Stimulated activated CD8-positive, alpha-beta memory T cell treated with anti-CD3 and anti-CD28 coated beads, Interleukin-15, amount 100 ng/mL, for 24 hours (primary cell): ENCODE measurements at places on chromosomes 1 and 21.

GRCh38 chr1:229003233-229004031, 267.5 kb upstream of the RAB4A start:
- no peak for DNase-seq

DNA sequence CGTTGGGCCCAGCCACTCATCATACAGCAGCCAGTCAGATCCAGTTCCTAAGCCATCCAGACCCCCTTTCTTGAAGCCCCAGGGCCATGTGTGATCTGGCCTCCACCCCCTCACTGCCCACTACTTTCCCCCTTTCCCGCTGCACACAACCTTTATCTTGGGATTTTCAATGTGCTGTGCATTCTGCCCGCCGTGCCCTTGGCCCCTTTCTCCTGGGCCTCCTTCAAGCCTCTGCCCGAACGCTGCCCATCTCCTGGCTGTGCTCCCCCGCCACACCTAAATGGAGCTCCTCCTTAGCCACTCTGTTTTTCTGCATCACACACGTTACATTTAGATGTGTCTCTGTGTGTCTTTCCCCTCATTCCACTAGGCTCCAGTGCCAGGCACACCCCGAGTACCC, 66.7 kb upstream of the SELENON start:
- no peak for DNase-seq

GRCh38 chr1:39268112-39268581, 63.7 kb downstream of the MACF1 start:
- no peak for DNase-seq

DNA sequence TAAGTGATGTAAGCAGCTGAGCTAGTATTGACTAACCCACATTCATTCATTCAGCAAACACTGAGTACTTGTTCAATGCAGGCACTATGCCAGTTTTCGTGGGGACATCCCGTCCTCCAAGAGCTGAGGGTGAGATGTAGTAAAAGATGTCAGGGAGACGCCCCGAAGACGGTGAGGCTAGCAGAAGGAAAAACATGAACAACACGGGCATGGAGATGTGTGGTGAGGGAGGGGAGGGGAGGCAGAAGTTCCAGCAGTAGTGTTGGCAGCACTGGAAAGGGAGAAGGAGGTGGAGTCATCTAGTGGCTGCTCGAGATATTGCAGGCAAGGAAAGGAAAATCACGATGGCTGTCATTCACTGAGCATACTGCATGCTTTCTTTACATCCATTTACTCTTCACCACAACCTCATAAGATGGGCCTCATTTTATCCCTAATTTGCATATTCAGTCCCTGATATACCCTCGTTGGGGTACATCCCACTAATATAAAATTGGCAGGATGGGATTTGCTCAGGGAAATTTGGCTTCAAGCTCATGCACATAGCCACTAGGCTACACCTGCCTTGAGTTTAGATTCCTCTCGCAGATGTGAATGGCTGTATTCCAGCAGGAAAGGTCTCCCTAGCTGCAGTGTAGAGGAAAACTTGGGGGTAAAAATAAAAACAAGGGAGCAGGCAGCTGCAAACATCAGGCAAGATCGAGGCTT, 14.5 kb downstream of the PDZK1IP1 start:
- no peak for DNase-seq

DNA sequence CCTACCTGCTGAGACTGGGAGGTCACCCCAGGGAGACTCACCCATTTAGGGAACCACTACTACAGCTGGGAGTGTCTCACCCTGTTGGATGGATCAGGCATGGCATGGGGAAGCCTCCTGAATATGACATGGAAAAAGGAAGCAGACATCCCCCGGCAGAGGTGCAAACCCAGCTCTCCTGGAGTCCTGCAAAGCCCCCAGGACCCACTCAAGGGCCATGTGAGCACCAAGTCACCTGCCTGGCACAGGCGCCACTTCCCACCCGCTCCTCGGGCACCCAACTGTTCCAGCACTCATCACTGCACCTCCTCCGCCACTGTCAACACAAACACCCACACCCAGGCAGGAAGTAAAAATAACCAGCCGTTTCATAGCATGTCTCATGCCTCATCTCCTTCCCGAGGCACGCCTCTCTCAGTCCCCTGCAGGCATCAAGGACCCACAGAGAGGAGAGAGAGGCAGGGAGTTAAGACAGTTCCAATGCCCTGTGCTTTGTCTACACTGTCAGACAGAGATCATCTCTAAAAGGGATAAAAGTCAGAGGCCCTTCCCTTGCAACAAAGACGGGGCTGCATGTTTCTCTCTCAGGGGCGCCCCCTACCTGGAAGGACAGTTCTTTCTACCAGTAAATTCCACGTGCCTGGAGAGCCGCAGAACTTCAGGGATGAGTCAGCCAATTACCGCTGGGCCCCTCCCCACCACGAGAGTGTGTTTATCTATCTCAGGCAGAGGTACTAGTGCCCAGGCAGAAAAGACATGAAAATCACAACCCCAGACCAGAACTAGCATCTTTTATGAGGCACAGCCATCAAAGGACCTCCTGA, 150.1 kb upstream of the SOD1 start:
- DNase-seq: peak; percentile 36

GRCh38 chr1:226364514-226364899, 43.4 kb downstream of the PARP1 start:
- DNase-seq: no peak

GRCh38 chr1:159142391-159142663, 29.1 kb upstream of the CADM3 start:
- DNase-seq: no peak

- DNase-seq: no peak
Observed at GRCh38 chr1:19112891-19113696, 97.0 kb downstream of the UBR4 start.

DNA sequence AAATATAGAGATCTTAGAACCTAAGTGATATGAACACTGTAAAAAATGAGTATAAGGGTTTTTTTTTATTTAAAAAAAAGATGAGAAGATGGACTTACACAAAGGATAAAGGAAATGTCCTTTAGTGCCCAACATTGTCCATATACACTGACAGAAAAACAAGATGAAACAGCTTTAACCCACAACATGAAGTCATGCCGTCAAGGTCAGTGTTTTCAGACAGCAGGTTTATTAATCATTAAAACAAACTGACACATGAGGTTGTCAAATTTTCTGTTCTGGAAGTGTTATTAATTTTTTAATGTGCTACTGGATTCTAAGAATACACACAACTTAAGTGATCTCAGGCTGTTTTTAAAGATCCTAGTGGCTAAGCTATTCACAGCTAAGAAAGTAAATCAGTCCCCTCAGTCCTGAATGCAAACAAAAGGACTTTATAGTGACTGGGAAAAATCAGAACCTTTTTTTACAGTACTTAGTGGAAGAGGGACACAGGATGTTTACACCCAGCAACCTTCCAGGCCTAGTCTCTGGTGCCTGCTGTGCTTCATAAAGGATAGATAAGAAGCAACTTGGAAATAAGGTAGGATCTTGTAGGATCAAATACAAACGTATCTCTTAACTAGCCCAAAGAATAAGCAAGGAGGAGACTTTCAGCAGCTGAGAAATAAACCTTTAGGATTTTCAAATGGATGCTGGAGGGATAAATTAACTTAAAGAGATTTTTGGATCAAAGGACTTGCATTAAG, 21.9 kb upstream of the PKN2 start:
- no peak for DNase-seq

GRCh38 chr1:109309347-109309746, 2.5 kb upstream of the MYBPHL start:
- DNase-seq: no peak

GRCh38 chr1:248155927-248156326, 11.0 kb downstream of the OR2M5 start:
- no peak for DNase-seq

- no peak for DNase-seq
Observed at GRCh38 chr1:13896932-13897331, 196.9 kb downstream of the PRDM2 start.

- no peak for DNase-seq
Observed at GRCh38 chr21:44658913-44659595, 1.3 kb downstream of the KRTAP12-3 start.

DNA sequence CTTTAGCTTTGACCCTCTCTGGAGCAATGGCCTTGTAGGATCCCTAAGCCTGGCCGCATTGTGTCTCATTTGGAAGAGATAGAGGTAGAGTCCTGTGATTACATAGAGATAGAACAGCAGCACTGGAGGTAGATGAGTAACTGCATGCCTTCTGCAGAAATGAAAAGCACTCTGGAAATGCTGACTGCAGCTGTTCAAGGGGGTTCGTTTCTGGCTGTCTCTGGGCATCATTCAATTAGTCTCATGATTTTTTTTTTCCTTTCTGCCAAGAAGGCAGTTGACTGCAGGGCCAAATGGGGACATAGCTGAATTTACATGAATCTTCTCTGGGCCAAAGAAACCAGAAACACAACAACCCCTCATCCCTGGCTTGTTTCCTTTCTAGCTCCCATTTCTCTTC, 28.1 kb upstream of the SNX27 start:
- no peak for DNase-seq

DNA sequence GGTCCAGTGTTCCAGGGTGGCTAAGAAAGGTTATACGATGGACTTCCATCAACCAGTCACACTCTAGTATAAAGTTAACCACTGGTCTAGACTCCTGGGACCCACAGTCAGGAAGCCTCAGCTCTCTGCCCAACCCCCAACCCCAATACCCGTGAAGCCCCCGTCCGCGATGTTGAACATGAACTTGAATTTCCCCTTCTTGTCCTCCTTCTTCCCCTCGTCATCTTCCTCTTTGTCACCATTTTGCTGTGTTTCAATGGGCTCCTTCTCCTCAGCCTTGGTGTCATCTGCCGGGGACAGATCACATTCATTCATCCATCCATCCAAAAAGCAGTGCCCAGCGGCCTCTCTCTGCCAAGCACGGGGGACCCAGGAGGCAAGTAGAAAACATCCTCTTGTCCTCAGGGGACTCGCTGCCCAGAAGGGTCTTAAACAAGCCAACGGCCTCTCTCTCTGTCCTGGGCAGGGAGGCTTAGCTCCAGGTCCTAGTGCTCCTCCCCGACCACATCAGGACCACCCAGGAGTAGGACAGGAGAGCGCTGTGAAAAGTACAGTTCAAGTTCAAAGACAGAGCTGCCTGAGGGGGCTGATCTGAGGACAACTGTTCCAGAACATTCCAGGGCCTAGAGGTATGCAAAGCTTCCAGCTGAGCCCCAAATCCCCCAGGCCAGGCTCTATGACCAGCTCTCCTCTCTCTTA, 66.5 kb downstream of the KCNAB2 start:
- no peak for DNase-seq

GRCh38 chr1:179731643-179732042, 11.4 kb upstream of the FAM163A start:
- no peak for DNase-seq

DNA sequence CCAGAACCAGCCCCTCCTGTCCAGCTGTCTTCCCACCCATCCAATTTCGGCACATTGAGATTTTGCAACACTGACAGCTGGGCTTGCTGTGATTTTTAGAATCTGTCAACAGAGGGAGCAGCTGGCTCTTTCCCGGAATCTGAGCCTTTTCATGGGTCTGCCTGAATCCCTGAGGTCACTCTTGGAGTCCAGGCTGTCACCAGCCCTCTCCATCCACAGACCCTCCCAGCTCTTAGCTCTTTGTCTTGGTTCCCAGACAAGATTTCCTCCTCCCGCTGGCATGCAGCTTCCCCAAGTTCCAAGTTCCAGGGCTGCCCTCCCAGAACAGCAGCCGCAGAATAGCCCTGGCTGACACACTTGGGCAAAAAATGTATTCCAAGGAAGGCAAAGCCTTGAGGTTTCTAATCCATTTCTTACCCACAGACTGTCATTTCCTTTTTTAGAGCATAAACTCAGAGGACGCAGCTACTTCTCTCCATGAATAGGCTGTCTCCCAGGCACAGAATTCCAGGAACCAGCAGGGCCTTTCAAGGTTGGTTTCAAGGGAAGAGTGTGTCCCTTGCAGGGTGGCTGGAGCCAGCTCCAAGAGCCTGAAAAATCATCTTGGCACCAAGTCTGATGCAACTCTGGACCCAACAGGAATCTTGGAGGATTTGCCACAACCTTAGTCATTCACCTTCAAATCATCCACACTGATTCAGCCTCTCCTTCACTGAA, 7.1 kb upstream of the TMEM61 start:
- no peak for DNase-seq

DNA sequence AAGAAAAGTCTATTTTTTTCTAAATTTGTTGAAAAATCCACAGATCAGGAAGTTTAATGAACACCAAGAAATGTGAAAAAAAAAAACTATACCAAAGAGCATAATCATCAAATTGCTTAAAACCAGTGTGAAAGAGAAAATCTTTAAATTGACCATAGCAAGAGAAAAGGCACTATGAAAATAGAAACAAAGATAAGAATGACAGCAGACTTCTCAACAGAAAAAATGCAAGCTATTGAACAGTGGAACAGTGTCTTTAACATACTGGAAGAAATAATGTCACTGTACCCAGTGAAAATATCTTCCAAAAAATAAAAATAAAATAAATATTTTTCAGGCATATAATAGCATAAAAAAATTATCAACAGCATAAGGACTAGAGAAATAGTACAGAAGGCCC, 243.0 kb upstream of the GJB5 start:
- no peak for DNase-seq

DNA sequence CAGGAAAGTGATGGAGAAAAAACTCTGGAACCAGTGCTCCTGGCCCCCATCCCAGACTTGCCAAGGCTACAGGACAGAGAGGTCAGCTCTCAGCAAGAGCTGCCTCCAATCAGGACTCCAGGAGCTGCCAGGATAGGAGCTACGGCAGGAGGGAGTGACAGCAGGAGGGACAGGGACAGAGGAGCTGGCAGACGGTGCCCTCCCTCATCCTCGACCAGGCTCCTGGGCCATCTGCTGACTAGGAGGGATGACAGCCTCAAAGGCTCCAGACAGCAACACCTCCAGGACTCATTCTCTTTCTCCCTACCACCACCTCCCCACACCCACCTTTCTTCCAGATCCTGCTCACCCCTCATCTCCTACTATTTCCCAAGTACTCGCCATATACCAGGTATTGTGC, 22.7 kb downstream of the DLGAP3 start:
- DNase-seq: no peak

DNA sequence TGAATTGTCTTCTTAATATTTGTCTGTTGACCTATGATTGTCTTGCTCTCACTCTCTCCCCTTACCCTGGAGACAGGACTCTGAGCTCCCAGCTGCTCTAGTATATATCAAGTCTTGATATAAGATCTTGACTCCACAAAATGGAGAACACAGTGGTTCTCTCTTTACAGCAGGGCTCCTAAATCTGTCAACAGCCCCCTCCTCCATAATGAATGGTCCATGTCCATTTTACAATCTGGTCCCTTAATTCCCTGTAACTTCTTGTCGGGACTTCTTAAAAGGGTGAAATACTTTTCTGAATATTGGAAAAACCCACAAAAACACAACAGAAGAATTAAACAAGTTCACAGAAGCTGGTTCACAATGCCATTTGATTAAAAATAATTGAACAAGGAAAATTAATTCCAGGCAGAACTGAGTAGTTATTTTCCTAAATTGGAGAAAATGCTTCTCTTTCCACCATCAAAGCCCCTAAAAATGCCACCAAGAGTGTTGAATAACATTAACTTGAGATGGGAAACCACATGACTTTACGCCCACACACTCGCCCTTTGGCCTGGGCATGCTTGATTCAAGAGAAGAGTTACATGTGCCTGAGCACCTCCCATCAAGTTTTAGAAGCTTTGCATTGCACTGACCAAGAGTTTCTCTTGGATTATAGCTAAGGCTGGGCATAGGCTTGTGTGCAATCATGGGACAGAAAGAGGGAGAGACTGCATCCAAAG, 109.8 kb downstream of the TOMM20 start:
- DNase-seq: no peak

GRCh38 chr1:169568497-169568896, 17.8 kb downstream of the F5 start:
- DNase-seq: no peak

GRCh38 chr1:180255536-180256340, 25.7 kb downstream of the LHX4 start:
- DNase-seq: no peak
